ENCODE measurements at places on chromosomes 2 and 18.

DNA sequence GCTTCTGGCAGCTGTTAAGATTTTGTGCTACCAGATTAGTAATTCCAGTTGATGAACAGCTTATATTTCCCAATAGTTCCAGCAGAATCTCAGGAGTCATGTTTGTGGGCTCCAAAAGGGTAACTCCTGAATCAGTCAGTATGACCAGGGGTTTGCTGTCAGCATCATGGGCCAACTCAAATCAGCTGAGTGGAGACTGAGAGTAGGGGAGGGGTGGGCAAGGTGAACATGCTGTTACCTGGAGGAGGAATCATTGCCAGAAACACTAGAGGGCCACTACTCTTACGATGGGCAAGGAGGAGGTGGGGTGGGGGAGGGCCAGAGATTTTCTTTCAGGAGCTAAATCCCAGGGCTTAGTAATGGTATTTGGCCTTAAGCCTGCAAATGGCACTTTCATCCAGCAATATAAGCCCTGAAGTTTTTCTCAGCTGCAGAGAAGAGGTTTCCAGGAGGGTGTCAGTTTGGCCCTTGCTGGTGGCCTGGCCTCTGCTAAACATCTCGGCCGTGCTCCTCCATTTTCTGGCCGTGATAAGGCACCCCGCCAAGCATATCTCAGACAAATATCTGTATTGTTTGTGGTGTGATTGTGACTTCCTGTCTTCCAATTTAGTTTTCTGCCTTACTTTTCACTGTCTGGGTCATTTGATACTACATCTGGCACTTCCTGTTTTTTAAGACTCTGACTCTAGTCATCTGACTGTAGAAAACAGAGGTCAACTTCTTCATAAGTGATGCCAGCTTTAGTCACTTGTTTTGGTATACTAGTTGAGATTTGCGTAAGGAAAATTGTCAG is 120.5 kb upstream of the CXCR4 start:
- DNase-seq, result no peak

DNA sequence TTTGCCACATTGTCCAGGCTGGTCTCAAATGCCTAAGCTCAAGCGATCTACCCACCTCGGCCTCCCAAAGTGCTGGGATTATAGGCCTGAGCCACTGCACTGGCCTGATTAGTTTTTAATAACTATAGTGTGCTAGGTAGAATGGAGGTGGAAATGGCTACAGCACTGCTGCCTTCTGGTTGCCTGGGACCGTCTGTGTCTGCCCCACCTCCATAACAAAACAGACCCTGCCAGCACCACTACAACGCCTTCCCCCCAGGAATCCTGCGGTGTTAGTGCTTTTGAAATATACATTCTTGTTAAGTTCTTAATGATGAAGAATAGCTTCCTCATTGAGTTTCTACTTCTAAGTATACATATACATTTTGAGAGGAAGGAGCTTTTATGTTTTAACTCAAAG is 148.2 kb upstream of the ITGA6 start:
- DNase-seq, result no peak

DNA sequence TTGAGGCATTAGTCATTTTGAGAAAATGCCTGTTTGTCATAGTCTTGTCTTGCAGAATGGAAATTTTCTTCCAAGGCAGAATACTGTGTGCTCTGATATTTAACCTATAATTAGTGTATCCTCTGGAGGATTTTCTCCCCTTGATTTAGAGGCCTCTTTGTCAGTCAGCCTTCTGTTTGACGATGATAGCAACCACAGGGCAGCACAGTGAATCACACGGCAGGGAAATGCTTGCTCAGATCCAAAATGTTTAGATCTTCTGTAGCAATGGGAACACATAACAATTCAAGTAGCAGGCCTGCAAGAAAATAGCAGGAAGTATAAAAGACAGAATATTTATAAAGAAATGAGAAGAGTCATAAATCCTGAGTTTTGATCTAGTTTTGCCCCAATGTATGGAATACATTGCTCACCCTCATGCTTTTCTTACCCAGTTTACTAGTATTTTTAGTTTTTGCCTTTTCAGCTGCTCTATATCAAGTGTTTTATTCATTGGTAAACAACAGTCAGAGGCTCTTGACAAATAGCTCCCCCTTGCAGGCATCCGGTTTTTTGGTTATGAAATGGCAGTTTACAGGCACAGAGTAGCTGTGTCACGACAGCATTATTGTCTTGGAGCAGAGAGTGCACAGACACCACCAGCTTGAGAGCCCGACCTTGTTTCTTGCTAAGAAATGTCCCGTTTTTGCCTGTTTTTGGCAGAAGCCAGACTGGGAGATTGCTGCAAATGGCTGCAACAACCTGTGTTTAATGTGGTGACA is 185.1 kb downstream of the MYO3B start:
- DNase-seq, result no peak

- no peak for DNase-seq
Measured at GRCh38 chr2:54879598-54880332, 156.3 kb downstream of the EML6 start.

- DNase-seq, result no peak
Measured at GRCh38 chr2:161971551-161971950, 102.5 kb downstream of the DPP4 start.

- no peak for DNase-seq
Measured at GRCh38 chr18:54023471-54023870, 201.0 kb downstream of the MBD2 start.

- no peak for DNase-seq
Measured at GRCh38 chr2:213167271-213167930, 16.0 kb upstream of the IKZF2 start.

- DNase-seq, result no peak
Measured at GRCh38 chr2:27833931-27834330, 56.3 kb downstream of the RBKS start.

- no peak for DNase-seq
Measured at GRCh38 chr2:237159006-237159911, 73.6 kb downstream of the COPS8 start.

- DNase-seq, result no peak
Measured at GRCh38 chr2:119536707-119537106, 7.5 kb upstream of the CFAP221 start.

GRCh38 chr2:121949271-121949670 is 193.8 kb downstream of the TSN start:
- DNase-seq, result no peak

GRCh38 chr2:12177455-12178288 is 431.2 kb downstream of the LPIN1 start:
- no peak for DNase-seq

GRCh38 chr2:240811346-240812300 is 8.4 kb downstream of the KIF1A start:
- DNase-seq, result no peak

- no peak for DNase-seq
Measured at GRCh38 chr2:237280229-237280628, 133.7 kb downstream of the COL6A3 start.

- DNase-seq, result no peak
Measured at GRCh38 chr2:239026711-239027361, 179.0 kb downstream of the TWIST2 start.

GRCh38 chr2:30670453-30670852 is 136.8 kb downstream of the CAPN13 start:
- no peak for DNase-seq

GRCh38 chr2:58533376-58533775 is 292.3 kb upstream of the FANCL start:
- DNase-seq, result no peak

DNA sequence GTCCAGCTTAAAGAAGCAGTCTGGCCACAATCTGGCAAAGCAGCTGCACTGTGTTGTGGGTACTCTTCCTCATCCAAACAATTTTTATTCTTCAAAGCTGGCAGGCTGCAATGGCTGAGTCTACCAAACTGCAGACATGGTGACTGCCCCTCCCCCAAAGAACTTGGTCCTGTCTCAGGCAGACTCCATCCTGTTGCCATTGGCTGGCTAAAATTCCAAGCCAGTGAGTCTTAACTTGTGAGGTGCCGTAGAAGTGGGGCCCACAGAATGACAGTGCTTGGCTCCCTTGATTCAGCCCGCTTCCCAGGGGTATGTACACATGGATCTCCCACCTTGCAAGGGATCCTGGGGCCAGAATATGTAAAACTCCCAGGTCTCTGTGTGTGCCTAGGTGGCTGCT is 14.5 kb upstream of the NXPH2 start:
- no peak for DNase-seq

DNA sequence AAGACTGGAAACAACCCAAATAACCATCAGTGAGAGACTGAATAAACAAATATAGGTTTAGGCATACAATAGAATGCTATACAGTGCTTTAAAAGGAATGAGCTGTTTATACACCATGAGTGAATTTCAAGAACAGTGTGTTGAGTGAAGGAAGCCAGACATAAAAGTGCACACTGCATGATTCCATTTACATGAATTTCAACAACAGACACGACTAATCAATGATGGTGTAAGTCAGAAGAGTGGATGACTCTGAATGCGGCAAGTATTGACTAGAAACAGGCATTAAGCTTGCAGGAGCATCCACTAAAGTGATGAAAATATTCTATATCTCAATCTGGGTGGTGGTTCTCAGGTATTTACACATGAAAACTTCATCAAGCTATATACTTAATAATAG is 142.7 kb upstream of the SLC39A10 start:
- no peak for DNase-seq

GRCh38 chr18:36355511-36355910 is 58.0 kb downstream of the FHOD3 start:
- no peak for DNase-seq

DNA sequence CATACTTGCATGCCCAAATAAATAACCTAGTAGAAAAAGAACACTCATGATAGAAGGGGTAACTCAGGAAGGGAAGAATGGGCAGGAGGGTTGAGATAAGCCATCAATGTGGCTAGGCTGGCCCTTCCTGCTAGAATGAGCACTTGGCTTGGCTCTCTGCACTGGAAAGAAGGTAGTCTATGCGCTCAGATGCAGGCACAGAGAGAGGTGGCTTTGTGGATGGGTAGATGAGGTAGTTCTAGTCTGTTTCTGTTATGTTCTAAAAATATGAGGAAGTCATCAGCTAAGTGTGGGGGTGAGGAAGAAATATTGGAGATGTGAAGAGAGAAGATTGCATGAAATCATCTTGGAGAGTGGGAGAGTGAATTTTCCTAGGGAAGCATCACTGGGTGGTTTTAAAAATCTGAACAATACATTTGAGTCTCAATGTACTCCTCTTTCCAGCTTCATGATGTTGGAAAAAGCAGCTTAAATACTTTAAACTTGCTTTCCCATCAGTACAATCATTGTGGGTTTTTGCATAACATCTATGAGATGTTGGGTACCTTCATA is 357.1 kb downstream of the CNTNAP5 start:
- no peak for DNase-seq

- no peak for DNase-seq
Measured at GRCh38 chr2:1492711-1493430, 79.6 kb downstream of the TPO start.

- DNase-seq, result no peak
Measured at GRCh38 chr2:19987936-19988335, 2.0 kb downstream of the WDR35 start.

GRCh38 chr2:26312471-26312870 is 33.5 kb upstream of the SELENOI start:
- DNase-seq, result no peak

DNA sequence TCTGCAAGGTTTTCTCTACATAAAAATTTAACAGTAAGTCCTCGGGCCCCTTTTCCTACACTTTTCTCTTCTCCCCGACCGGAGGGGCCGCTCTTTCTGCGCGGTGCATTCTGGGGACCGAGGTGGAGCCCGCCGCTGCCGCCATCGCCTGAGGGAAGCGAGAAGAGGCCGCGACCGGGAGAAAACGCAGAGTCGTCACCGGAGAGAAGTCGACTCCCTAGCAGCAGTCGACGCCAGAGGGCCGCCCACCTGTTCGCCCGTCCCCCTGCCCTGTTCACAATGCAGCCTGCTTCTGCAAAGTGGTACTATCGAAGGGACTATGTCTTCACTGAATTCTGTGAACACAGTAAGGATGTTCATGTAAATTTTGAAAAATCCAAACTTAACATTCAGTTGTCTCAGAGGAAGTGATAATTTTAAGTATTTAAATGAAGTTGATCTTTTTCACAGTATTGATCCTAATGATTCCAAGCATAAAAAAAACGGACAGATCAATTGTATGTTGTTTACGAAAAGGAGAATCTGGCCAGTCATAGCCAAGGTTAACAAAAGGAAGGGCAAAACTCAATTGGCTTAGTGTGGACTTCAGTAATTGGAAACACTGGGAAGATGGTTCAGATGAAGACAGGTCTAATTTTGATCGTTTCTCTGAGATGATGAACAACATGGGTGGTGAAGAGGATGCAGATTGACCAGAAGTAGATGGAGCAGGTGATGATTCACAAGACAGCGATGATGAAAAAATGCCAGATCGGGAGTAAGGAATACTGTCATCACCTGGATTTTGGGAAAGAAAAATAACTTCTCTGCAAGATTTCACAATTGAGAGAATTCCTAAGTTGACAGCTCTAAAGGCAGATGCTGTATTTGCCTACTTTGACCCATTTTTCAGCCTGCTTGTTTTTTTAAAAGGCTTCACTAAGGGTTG is 55.8 kb downstream of the ASXL2 start:
- no peak for DNase-seq

DNA sequence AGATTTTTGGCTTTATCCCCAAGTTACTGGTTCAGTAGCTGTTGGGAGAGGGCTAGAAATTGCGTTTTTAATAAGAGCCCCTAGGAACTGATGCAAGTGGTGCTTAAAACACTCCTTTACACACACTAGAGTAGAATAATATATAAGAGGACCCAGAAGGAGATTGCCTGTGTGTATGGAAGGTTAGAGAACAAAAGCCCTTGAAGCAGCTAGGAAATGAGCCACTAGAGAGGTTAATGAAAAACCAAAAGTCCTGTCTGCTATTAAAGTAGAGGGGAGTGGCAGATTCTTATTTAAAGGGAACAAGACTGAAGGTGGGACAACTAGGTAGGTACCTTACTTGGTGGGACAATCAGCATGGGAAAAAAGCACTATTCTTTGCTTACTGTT is 14.4 kb upstream of the SLC39A10 start:
- DNase-seq, result no peak

DNA sequence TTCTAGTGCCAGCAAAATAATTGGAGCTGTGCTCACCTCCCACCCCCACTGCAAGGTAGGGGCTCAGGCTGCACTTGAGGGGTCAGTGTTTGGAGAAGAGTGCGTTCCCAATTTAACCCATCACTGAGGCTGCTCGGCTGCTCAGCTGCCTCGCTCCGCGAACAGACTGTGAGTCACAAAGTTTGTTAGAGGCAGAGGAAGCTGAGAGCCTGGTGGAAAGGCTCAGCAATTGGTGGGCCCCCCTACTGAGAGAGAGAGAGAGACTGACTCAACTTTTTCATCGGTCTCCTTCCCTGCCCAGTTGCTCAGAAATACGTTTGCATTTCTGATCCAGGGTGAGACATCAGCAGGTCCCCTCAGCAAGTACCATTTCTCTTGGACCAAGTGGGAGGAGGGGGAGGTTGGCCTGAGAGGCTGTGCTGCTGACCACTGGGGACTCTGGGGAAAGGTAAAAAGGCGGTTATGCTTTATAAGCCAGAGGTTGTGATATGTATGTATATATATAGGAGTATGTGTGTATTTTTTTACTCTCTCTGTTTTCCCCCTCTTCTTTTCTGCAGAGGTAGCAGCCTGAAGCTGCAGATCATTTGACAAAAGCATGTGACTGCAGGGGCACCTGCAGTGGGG is 1.5 kb downstream of the EFR3B start:
- DNase-seq, result no peak
